ENCODE measurements at places on chromosomes 16 and 17.

GRCh38 chr16:80254970-80255369 lies 285.8 kb upstream of the DYNLRB2 start:
- no peak for DNase-seq

- no peak for DNase-seq
Observed at GRCh38 chr17:31404028-31404949, 12.8 kb downstream of the RAB11FIP4 start.

DNA sequence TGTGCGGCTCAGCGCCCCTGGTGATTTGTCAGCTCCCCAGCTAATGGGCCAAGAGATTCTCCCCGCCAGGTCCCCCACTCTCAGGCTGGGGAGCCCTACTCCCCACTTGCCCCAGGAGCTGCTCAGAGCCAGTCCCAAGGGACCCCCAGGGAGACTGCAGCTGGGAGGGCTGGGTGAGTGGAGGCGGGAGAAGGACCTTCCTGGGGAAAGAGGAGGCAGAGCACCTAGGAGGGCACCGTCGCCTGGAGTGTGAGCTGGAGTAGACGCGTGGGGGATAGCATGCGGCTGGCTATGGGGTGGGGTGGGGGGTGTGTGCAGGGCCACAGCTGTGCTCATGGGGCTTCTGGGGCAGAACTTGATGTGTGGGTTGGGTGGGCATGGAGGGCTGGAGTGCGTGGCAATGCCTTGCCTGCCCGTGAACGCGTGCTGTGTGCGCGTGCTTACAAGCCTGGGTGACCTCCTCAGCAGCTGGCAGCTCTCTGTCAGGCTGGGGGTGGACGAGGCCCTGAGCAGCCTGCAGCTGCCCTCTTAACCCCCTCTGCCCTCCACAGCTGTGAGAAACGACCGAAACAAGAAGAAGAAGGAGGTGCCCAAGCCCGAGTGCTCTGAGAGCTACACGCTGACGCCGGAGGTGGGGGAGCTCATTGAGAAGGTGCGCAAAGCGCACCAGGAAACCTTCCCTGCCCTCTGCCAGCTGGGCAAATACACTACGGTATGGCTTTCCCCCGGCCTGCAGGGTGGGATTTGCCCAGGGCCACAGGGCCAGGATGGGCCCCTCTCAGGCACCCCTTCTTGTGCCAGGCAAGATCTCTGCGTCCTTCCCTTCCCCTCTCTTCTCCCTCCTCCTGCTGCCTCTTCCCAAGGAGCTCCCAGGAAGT lies 12.9 kb downstream of the GJD3 start:
- no peak for DNase-seq

DNA sequence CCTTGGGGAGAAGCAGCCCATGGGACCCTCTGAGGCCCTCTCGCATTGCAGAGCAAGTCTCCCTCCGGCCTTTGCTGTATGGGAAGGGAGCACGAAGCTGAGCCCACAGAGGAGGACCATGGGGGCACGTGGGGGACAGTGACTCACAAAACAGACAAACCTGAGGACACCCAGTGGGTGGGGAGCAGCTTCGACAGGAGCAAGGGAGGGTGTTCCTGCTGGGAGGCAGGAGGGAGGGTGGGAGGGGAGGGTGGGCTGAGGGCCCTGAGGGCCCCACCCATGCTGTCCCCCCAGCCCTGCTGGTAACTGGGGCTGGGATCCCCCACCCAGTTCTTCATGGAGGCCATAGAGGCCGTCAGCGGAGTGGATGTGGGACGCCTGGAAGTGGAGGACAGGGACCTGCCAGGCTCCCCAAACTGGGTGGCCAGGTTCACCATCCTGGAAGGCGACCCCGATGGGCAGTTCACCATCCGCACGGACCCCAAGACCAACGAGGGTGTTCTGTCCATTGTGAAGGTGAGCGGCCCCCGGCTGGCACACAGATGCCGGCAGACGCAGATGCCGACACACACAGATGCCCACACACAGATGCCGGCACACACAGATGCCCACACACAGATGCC lies 12.5 kb downstream of the SLC22A31 start:
- DNase-seq: no peak

- DNase-seq: no peak
Observed at GRCh38 chr17:82015311-82015971, 7.2 kb downstream of the CENPX start.

- peak; percentile 71 for DNase-seq
Observed at GRCh38 chr17:50139950-50140885, 10.3 kb upstream of the SAMD14 start.
